ENCODE measurements at places on chromosomes 16 and 17.

- no peak for DNase-seq
These were observed 217.4 kb upstream of the TNRC6C start for GRCh38 chr17:77741109-77741508.

- DNase-seq, result peak; percentile 96
These were observed 295.3 kb downstream of the SOX9 start for GRCh38 chr17:72416054-72416675.

DNA sequence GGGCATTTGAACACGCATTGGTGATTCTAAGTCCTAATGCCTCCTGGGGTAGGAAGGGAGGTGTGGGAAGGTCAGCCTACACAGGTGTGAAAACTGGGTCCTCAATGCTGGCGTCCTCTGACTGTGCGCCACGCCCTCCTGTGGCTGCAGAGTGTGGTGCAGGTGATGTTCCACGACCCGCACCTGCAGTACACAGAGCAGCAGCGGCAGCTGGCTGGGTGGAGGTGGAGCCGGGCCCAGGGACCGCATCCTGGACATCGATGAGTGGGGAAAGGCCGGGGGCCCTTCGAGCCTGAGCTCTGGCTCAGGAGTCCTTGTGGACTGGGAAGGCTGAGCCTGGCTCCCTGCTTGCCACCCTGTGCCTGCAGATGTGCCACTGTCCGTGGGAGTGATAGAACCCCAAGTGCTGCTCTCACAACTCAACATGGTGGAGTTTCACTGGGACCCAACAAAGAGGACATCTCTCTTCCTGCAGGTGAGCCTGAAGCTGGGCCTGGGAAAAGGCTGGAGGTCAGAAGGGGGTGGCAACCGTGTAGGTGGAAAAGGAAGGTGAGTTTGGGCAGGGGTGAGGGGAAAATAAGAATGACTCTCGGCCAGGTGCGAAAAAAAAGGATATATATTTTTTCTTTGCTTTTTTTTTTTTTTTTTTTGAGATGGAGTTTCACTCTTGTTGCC lies 14.0 kb upstream of the STAC2 start:
- peak; percentile 29 for DNase-seq

GRCh38 chr16:80711406-80711805 lies 93.0 kb downstream of the CDYL2 start:
- DNase-seq, result no peak

- no peak for DNase-seq
These were observed 86.2 kb downstream of the ITFG1 start for GRCh38 chr16:47374629-47375028.

- DNase-seq, result no peak
These were observed 31.1 kb upstream of the SLC47A1 start for GRCh38 chr17:19502517-19502916.

- DNase-seq, result no peak
These were observed 7.8 kb downstream of the TTLL6 start for GRCh38 chr17:48809182-48809581.

DNA sequence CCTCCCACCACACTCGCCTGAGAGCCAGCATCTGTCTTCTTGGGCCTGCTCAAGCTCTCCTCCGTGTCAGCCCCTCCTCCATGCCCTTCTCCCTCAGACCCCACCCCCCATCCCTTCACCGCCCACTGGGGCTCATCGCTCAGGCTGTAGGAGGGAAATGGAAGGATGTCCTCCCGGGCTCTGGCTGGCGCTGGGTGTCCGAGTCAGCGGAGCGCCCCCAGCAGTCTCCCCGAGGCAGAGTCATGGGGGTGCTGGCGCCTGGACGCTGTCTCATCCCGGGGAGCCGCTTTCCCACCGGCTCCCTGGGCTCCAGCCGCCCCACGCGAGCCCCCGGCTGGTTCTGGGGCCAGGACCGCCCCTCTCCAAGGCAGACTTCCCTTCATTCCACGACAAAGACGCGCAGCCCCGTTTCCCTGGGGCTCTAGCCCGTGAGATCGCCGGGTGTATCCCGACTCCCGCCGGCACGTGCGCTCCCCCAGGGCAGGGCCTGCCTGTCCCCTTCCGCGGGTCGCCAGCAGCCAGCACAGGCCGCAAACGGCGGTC lies 428 bp upstream of the ANTKMT start:
- DNase-seq, result no peak

DNA sequence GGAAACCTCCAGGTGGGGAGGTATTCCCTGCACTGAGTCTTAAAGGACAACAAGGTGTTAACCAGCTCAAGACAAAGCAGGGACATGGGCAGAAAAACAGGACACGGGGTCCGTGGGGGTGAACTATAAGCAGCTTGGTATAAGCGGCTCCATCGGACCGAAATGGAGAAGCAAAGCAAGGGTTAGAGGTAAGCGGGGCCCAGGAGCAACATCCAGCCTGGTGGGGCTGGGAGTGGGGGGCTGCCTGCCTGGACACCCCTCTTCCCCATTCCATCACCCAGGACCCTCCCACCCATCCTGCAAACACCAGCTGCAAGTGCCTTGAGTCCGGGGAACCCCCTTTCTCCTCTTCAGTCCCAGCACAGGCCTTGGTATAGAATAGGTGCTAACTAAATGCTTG lies 29.5 kb downstream of the MYH11 start:
- no peak for DNase-seq

- peak; percentile 9 for DNase-seq
These were observed 597.9 kb downstream of the KCNJ2 start for GRCh38 chr17:70767102-70767701.

- no peak for DNase-seq
These were observed 278.9 kb downstream of the SEC14L1 start for GRCh38 chr17:77419547-77420094.

DNA sequence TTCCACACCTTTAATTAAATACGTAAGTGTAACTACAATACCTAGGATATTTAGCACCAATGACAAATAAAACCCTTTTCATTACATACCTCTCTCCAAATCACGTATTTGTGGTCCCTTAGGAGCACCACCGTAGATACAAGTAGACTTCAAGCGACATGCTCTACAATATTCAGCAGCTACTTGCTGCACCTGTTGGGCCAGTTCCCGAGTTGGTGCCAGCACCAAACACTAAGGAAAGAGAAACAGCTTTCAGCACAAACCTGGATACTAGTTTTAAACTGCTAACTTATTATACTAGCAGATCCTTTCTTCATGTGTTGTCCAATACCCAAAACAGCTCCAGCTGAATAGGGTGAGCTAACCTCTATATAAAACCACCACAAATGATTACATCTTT lies 2.7 kb downstream of the DDX5 start:
- no peak for DNase-seq

- DNase-seq, result no peak
These were observed 37.4 kb downstream of the SOCS1 start for GRCh38 chr16:11218604-11218962.

DNA sequence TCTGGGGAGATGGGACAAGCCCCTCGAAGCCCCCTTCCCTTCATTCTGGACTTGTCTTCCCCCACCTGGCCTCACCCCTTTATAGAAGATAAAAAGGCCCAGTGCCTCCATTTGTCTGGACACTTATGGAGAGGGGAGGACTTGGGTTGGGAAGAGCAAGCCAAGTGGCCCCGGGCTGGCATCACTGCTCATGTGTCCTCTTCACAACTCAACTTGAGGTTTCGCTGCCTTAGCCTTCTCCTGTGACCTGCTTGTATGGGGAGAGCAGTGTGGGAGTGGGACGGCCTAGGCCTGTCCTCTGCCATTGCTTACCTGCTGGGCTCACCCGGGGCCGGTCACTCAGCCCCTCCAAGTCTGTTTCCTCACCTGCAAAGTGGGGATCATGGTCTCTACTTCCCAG lies 1.4 kb downstream of the PAQR4 start:
- DNase-seq, result no peak

GRCh38 chr17:51261024-51261963 lies 948 bp downstream of the UTP18 start:
- DNase-seq, result no peak

DNA sequence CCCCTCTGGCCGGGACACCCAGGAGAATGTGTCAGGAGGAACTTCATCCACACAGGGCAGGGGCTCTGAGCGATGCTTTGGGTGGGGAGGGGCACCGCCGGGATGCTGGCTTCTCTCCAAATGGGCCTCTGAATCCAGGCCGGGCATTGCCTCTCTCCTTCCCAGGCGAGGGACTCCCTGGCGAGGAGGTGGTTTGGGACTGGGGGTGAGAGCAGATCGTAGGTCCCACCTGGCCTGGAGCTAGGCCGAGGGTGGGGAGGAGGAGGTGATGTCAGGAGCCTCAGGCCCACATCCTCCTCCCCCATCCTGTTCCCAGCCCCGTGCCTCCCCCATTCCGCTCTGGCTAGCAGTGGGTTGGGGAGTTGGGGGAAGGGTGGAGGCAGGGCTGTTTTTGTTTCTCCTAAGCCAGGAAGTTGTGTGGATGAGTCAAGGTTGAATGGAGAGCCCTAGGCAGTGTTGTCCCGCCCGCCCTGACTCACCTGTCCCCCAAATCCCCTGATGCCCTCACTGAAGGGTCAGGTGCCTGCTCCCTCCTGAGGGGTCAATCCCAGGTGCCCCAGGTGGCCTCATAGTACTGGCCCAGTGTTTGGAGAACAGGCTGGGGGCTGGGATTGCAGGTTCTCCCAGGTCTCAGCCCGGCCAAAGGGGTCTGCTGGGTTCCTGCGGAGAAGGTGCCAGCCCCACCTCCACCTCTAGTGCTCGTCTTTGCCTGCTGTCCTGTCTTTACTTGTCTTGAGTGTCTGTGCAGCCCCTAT lies 2.8 kb downstream of the GRB7 start:
- peak; percentile 94 for DNase-seq

GRCh38 chr17:44444735-44445105 lies 55.3 kb upstream of the ITGA2B start:
- DNase-seq, result peak; percentile 61

GRCh38 chr16:50367777-50368409 lies 895 bp downstream of the BRD7 start:
- DNase-seq, result peak; percentile 63

GRCh38 chr17:20992987-20993862 lies 49.6 kb downstream of the USP22 start:
- peak; percentile 47 for DNase-seq

DNA sequence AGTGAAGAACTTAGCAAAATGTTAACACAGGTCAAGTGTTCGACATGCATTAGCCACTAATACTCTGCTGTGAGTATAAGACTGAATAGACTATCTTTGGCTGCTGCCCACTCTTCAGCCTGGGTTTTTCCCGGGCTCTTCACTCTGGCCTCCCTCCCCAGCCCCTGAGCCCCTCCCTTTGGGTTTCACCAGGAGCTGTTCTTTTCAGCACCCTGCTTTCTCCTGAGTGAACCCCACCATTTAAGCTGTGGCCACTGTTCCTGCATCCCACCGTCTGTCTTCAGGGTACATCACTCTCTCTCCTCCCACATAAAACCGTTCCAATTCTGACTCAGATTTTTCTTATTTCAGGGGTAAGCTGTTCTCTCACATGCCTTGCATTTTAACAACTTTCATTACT lies 92.0 kb upstream of the ASIC2 start:
- DNase-seq, result no peak

GRCh38 chr17:49798738-49799137 lies 10.3 kb downstream of the KAT7 start:
- DNase-seq, result no peak

DNA sequence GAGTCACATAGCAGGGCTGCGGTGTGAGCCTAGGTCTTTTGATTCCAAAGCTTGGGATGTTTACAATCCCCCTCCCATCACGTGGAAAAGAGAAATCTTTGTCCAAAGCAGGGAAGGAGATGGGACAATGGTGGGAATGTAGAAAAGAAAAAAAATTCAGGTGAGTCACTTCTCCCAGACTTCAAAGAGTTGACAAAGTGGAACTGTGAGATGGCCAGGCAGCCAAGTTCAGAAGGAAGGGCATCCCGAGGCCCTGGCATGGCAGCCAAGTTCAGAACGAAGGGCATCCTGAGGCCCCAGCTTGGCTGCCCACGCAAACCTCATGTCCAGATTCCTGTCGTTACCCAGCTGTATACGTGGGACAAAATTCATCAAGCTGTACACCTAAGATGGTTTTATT lies 47.5 kb downstream of the FOXL1 start:
- peak; percentile 17 for DNase-seq

- DNase-seq, result no peak
These were observed at the start of gene HBQ1 for GRCh38 chr16:180101-180675. Gene HBQ1, plus strand, starts transcription at chr16:180459. Its CDS starts 28 bp downstream, at chr16:180487.

DNA sequence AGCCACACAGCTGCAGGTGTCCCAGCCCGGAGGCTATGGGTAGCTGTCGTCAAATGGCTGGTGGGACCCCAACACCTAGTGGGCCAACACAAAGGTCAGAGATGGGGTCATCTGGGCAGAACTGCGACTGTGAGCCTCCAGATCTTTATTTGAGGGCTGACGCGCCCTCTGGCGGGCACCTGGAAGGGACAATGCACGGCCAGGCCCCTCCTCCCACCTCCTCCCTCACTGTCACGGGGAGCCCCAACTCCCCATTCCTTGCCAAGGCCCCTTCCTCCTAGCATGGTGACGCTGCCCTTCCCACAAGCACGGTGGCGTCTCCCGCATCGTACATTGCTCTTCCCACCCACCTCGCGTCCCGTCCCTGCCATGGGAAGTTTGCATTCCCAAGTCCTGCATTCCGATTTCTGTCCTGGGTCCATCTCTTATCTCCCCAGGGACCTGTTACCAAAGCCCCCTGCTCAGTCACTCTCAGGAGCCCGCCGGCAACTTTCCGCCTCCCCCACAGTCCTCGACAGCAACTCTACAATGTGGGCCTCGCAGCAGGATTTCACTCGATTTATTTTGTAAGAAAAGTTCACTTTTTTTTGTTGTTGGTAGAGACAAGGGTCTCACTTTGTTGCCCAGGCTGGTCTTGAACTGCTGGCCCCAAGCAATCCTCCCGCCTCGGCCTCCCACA lies 1.0 kb downstream of the TLE7 start:
- no peak for DNase-seq

DNA sequence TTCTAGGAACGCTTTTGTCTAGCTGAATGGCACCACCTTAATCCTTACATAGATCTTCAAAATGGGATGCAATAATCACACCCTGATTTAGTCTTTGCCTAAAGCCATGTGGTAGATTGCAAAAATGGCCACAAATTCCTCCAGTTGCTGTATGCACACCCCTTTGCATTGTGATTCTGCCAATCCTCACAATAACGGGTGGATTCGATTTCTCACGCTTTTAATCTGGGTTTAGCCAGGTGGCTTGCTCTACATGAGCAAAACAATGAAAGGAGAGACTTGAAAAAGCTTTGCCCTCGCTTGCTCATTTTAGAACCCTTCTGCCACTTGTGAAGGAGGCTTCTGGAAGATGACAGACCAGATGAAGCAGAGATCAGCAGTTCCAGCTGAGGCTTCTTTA lies 50.3 kb upstream of the B4GALNT2 start:
- no peak for DNase-seq

GRCh38 chr16:9296271-9296590 lies 204.8 kb downstream of the HAPSTR1 start:
- DNase-seq, result no peak

DNA sequence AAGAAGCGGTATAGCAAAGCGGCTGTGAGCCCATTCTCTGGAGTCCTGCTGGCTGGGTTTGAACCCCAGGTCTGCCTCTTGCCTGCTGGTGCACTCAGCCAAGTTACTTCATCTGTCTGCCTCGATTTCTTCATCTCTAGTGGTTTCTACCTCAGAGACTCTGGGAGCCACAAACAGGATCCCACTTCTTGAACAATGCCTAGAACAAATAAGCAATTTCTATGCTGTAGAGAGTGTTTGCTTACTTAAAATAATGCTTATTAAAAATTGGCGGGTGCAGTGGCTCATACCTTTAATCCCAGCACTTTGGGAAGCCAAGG lies 75.5 kb downstream of the CMIP start:
- no peak for DNase-seq

All from mammary epithelial cell (primary cell).